ENCODE measurements at places on chromosomes 5 and 9. TPM values are rescaled to one million over a fixed set of nuclear protein-coding genes. Genes with fewer than 3 reads are reported as not detected.

DNA sequence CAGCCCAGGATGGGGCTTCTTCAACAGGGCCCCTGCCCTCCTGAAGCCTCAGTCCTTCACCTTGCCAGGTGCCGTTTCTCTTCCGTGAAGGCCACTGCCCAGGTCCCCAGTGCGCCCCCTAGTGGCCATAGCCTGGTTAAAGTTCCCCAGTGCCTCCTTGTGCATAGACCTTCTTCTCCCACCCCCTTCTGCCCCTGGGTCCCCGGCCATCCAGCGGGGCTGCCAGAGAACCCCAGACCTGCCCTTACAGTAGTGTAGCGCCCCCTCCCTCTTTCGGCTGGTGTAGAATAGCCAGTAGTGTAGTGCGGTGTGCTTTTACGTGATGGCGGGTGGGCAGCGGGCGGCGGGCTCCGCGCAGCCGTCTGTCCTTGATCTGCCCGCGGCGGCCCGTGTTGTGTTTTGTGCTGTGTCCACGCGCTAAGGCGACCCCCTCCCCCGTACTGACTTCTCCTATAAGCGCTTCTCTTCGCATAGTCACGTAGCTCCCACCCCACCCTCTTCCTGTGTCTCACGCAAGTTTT, 23.6 kb downstream of the PCDHGC5 start:
- DNase-seq: peak; percentile 78

GRCh38 chr5:148372893-148373292, 10.9 kb upstream of the FBXO38 start:
- DNase-seq: peak; percentile 18

DNA sequence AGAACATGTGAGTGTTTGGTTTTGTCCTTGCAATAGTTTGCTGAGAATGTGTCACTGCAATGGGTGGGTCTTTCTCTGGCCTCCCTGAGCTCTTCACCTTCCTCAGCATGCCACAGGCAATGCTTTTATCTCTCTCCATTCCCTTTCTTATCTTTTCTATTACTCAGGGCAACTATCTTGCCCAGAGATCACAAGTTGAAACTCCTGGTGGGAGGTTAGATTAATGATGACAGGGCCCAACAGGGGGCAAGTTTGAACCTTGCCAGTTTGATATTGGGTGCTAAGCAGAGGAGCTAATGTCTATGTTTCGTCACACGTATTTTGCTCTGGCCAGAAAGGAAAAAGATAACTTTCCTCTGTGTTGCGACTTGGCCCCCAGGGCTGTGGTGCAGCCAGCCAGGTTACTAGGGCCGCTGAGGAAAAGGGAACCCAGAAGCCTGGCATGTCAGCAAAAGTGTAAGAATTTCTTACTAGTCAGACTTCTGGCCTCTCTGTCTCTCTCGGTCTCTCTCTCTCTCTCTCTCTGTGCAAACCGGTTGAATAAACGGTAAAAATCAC, 299.3 kb upstream of the POU5F2 start:
- no peak for DNase-seq

- DNase-seq: no peak
Observed at GRCh38 chr5:13029211-13029610, 915.3 kb downstream of the DNAH5 start.

GRCh38 chr5:133878236-133878555, 90.2 kb downstream of the C5orf15 start:
- no peak for DNase-seq

Gene MSANTD3
- 59.3 TPM for total RNA-seq

GRCh38 chr9:127660886-127661741, 45.7 kb upstream of the CFAP157 start:
- no peak for DNase-seq

DNA sequence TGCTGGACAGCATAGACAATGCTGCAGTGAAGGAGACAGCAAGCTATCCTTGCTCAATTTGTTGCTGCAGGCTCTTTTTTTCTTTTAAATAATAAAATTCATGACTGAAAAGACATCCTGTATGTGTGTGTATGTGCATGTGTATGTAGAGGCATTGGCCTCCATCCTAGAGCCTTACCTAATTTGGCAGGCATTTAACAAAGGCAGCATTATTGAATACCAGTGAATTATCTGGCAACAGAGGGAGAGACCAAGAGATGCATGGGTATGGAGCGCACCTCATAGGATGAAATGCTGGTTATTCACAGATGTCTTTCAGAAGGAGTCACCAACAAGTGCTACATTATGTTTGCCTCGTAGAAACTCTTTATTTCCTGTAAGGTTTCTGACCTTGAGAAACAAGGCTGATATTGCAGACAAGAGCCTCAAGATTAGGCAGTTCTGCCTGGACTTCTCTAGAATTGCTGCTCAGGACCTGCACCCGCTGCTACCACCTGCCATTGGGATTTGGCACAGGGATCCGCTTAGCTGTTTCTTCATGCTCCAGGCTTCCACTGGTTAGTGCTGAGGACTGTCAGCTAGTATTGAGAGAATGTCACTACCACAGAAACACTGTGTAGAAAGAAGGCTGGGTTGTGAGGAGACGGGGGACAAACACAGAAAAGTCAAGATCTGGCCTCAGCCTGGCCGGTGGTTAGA, 247.7 kb upstream of the RFX3 start:
- DNase-seq: no peak

- DNase-seq: peak; percentile 69
Observed at GRCh38 chr9:83920469-83920926, 734 bp downstream of the KIF27 start.

GRCh38 chr9:132572921-132573320, 9.5 kb upstream of the BARHL1 start:
- DNase-seq: peak; percentile 39

Gene DPH7
- total RNA-seq: 27.0 TPM

Gene ERBIN
- 110 TPM for total RNA-seq

DNA sequence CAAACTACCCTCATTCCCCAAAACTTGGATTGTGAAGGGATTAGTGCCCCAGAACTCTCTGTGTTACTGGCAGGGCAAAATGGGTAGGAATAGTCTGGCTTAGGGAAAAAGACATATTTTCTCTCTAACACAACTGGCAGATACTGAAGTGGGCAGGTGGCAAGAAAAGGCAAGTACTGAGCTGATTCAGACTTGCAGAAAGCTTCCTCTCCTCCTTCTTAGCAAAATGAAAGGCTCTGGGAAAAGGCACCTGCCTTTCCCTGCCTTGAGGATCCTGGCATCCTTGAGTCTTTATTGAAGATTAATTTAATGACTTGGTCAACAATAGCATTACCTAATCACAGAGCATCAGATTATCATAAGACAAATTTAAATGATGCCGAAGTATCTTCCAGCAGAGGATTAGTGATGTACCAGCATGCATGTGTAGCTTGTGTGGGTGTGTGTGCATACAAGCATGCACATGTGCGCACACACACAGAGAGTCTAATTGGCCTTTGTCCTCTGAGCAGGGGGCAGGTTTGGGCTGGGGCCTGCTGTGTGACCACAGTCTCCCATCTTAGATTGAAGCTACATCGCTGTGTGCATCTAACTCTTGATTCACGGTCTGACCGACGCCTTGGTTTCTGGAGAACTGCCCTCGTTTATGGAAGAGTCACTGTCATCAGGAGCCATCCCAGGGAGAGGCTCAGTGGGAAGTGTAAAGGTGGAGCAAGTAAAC, 294.8 kb downstream of the AOPEP start:
- no peak for DNase-seq

- no peak for DNase-seq
Observed at GRCh38 chr5:35887321-35888100, 30.8 kb downstream of the IL7R start.

Gene CCNJL
- not detected for total RNA-seq

Gene PRRX2
- 145 TPM for total RNA-seq

- peak; percentile 50 for DNase-seq
Observed at GRCh38 chr5:112857866-112858265, 3.2 kb upstream of the SRP19 start.

GRCh38 chr5:93189707-93190120, 391.3 kb downstream of the NR2F1-AS1 start:
- DNase-seq: peak; percentile 94

DNA sequence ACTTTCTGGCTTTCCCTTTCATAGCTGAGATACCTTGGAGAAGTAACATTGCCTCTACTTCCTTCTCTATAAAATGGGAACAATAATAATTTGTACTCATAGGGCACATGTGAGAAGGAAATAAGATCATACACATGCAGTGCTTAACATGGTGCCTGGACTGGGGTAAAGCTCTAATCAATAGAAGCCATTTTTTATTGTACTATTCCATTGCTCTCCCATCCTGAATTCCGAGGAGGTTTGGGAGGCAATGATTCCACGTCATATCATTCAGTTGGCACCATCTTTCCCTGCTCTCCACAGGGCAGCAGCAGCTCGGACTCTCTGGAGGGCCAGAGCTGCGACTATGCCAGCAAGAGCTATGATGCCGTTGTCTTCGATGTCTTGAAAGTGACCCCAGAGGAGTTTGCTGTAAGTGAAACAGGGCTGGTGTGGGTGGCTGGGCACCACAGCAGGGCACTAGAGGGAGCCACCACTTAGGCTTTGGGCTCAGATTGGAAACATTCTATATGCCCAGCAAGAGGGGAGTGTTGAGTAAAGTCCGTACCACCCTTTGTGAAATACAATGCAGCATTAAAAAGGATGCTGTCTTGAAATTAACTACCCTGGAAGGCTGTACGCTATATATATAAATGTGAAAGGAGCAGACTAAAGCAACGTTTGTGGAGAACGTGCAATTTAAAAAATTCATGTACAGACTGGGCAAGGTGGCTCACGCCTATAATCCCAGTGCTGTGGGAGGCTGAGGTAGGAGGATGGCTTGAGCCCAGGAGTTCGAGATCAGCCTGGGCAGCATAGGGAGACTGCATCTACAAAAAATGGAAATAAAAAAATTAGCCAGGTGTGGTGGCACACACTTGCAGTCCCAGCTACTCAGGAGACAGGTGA, 51.2 kb downstream of the RALGPS1 start:
- DNase-seq: peak; percentile 77

Gene CFAP90
- not detected for total RNA-seq

DNA sequence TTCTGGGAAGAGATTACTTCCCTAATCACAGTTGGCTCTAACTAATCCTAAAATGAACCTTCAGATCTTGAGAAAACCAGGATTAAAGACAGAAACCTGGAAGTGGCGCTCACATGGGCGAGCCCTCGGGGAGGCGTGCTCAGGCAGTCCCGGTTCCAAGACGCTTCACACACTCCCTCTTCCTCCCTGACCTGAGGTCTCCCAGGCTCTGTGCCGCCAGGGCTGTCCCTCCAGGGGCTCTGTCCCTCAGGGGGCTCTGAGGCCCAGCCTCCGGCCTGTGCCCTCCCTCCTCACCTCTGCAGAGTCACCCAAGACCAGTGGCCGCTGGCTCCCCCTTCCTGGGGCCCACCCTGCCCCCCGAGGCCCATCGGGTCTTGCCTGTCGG, 10.2 kb downstream of the SLC9A3 start:
- no peak for DNase-seq

GRCh38 chr9:122844137-122844536, 15.7 kb upstream of the PDCL start:
- no peak for DNase-seq

DNA sequence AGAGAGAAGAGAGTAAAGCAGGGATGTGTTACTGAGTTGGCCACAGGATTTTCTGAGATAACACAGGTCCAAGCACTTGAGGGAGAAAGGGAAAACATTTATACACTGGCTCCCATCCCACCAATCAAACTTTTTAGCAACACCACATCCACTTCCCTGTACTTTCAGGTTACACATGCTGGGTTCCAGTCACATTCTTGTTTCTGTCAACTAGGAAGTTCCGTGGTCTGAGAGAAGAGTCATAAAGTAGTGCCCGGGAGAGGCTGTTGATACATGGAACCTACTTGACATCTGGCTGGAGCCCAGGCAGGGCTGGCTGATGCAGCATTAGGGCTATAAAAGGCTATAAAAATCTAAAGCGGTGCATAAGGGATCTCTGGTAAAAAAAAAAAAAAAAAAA, 473.9 kb upstream of the COX7C start:
- DNase-seq: no peak

GRCh38 chr5:956941-957747, 51.5 kb upstream of the NKD2 start:
- DNase-seq: peak; percentile 84

Measured in GM23248 (cell line).